Activated CD8-positive, alpha-beta memory T cell treated with anti-CD3 and anti-CD28 coated beads, Interleukin-2, amount 50 U/mL, for 48 hours (primary cell): ENCODE measurements at places on chromosomes 12 and 14.

DNA sequence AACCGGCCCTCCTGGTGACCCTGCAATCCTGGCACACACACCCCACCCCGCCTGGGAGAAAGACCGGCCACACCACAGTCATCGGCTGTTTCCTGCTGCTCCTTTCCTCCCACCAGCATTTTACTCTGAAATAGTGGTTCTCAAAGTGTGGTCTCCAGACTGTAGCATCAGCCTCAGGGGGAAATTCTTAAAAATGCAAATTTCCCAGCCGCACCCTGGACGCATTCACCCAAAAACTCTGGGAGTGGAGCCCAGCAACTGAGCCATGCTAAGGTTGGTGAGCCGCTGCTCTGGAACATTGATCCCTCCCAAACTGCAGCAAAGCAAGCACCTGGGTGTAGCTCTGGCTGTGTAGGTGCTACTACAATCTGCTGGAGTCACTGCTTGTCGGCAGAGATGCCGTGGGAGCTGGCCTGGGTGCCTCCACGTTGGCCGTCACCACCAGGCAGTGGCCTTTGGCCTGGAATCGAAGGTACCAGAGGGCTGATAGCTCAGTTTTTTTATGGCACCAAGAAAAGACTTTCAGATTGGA is 38.4 kb upstream of the BCL2L14 start:
- DNase-seq = no peak

GRCh38 chr12:7116916-7117315 is 7.9 kb upstream of the C1RL start:
- no peak for DNase-seq

DNA sequence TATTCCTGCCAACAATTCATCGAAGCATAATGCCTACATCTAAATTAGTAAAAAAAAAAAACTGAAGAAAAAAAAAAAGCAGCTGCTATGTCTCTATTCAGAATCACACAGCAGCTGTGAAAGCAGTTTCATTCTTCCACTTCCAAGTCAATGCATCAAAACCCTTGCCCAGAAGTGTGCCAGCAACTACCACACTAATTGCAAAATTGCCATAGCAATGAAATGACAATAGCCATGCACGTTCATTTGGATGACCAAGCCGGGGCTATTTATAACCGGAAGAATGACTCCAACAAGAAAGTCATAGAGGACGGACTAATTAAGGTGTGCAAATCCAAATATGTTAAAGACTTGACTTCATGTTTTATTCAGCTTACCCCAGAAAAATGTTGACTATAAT is 42.5 kb downstream of the SLC2A13 start:
- DNase-seq = no peak

GRCh38 chr12:26809611-26810285 is 23.2 kb downstream of the ITPR2 start:
- no peak for DNase-seq

DNA sequence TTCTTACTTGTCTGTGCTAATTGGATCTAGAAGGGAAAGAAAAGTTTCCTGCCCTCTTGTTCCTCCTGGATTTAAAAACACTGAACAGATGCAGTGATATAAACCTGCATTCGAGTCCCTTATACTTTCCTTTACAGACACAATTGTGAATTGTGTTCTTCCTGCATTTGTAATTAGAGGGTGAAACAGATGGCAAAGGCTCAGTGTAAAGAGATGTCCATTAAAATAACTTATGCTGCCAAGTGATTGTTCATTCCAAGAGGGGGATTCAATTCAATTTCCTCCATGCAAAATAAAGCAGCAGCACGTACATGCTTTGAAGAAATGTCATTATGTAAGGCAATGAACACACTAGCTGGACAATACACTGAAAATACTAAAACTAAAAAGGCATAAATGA is 248.3 kb upstream of the LRIG3 start:
- no peak for DNase-seq

DNA sequence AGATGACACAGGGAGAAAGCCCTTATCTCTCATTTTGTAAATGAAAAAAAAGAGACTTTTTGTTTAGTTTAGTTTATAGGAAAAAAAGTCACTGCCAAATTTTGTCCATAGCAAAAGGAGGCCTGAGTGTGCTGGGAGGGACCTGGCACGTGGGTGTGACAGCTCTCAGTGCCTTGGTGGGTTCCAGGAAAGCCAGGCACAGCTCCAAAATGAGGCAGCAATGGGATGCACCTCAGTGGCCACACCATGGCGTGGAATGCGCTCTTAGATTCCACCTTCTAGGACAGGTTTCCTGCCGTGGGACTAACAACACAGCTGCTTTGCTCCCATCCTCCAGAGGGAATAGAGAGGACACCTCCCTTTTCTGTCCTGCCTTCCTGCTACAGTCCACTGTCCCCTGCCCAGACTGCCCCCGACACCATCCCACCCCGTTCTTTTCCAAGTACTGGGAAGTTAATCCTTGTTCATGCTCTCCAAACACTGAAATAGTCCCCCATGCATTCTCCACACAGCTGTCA is 207.6 kb downstream of the EMP1 start:
- no peak for DNase-seq

DNA sequence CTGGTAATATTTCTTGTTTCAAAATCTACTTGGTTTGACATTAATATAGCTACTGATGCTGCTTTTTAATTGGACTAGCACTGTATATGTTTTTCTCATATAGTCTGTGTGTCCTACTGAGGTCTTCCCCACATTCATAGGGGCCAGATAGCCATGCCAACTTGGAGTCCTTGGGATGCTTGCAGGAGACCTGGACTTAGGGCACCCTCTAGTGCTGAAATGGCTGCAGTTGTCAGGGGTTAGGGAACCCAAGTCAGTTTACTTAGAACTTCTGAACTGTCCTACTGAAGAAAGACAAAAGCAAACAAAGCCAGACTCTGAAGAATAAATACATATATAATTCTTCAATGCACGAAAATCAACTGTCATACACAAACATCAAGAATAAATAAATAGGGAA is 279.9 kb upstream of the SYT1 start:
- no peak for DNase-seq

DNA sequence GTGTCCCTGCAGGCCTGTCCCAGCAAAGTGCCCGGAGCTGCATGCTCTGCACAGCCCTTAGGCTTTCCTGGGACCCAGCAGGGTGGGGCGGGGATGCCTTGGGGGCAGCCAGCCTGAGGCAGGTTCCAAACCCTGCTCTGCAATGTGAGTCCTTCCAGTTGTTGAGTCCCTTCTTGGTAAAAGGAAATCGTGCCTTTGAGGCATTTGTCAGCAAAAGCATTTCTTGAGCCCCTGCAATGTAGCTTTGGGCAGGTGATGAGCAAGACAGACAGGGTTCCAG is 38.1 kb upstream of the TRAF3 start:
- no peak for DNase-seq

GRCh38 chr12:63208956-63209355 is 58.0 kb upstream of the AVPR1A start:
- no peak for DNase-seq

GRCh38 chr12:71958993-71959578 is 20.4 kb downstream of the TPH2 start:
- DNase-seq = no peak

DNA sequence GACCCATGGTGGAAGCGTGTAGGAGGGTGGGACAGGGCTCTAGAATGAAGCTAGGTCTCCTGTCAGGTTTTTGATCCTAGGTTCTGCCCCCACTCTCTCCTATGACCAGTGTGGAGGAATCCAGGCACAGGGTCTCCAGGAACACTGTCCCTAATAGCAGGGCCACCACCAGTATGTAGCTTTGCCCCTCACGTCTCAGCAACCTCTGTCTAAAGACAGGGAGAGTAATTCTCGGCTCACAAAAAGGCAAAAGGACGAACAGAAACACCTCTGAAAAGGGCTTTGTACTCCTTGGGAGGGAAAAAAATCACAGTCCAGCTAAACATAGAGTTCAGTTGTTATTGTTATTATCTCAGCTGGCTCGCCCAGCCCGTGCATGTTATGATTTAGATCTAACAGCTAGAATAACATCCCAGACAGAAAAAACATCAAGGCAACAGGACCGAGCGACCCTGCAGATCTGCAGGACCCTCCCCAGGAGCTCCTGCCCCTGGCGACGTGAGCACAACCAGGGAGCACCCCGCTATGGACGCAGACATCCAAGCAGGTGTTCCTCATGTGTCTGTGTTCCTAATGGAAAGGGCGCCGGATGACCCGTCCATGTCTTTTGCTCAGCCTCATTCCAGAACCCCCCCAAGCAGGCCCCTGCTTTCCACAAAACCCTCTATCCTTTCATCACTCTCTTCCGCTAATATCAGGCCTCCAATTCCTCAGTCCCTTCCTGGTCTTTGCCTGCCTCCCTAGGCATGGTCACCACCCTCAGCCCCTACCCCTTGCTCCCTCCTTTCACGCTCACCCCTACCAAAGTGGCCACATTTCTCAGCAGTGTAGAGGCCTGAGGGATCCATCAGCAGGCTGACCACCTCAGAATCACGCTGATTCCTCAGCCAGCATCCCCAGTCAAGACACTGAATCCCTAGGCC is 14.2 kb upstream of the SLC6A12 start:
- DNase-seq = peak; percentile 10
